ENCODE measurements at places on chromosomes 6 and 20.

GRCh38 chr6:79630380-79630882 lies 698 bp upstream of the SH3BGRL2 start:
- no peak for DNase-seq

- no peak for DNase-seq
These were observed 44.2 kb upstream of the RNF146 start for GRCh38 chr6:127222418-127222817.

- no peak for DNase-seq
These were observed 6.2 kb downstream of the SIGLEC1 start for GRCh38 chr20:3705970-3706739.

GRCh38 chr6:4210629-4211419 lies 75.4 kb upstream of the ECI2 start:
- DNase-seq: peak; percentile 63

DNA sequence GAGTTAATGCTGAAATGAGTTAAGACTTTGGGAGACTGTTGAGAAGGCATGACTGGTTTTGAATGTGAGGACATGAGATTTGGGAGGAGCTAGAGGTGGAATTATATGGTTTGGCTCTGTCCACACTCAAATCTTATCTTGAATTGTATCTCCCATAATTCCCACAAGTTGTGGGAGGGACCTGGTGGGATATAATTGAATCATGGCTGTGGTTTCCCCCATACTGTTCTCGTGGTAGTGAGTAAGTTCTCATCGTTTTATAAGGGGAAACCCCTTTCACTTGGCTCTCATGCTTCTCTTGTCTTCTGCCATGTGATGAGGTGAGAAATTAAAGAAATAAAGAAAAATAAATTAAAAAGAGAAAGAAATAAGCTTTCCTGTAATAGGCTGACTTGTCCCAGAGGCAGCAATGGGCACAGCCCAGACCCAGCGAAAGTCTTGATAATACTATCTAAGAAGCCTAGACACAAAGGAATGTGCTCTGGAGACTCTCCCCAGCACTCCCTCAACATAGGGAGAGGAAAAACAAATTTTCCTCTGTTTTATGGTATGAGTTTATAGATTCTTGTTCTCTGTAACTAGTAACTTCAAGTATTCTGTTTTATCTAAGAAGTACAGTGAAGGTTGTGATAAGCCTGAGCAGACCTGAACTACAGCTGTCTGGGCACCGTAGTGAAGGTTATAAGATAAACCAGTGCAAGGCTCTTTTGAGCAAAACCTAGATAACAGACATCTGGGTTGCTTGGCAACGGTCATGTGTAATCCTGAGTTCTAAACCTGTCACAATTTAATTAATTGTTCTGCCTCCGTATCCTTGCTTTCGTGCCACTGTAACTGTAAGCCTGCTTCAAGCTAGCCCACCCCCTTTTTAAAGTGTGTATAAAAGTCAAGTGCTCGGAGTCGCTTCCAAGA lies 88.9 kb upstream of the ECI2 start:
- no peak for DNase-seq

GRCh38 chr6:31453259-31453658 lies 44.7 kb upstream of the MICB start:
- DNase-seq: no peak

- no peak for DNase-seq
These were observed 93.4 kb downstream of the ANKS1A start for GRCh38 chr6:34982424-34982852.

DNA sequence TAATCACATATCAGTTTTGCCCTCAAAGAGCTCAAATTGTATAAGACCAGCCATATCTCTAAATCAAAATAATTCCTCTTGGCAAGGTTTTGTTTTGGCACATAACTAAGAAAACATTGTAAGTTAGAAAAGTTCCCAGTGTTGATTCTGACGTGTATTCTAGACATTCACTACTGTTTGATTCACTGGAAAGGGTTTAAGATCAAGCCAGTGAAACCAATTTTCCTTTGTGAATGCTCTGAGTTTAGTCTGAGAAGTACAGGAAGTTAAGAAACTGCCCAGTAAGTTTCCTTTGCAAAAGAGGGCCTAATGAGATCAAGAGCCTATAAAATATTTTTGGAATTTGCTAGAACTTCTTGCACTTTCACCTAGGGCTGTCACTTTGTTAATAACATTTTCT lies 143.0 kb downstream of the FNDC1 start:
- DNase-seq: no peak

- no peak for DNase-seq
These were observed 152.6 kb upstream of the SMLR1 start for GRCh38 chr6:130674604-130675003.

DNA sequence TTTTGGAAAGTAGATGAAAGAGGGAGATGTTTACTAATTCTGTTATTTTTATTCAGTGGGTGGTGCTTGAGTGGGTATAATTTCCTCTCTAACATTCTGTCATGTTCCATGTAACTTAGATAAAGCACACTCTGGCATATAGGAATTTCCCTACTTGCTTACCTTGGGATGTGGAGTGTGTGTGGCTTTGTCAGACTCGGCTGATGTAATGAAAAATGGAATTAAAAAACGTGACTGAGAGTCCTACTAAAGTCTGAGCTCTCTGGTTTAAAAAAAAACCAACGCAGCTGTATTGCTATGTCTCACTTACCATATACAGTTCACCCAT lies 98.3 kb downstream of the JARID2 start:
- DNase-seq: no peak

GRCh38 chr20:56171087-56172012 lies 77.2 kb upstream of the MC3R start:
- DNase-seq: no peak

GRCh38 chr20:62753626-62754025 lies 42.6 kb upstream of the MRGBP start:
- DNase-seq: no peak

DNA sequence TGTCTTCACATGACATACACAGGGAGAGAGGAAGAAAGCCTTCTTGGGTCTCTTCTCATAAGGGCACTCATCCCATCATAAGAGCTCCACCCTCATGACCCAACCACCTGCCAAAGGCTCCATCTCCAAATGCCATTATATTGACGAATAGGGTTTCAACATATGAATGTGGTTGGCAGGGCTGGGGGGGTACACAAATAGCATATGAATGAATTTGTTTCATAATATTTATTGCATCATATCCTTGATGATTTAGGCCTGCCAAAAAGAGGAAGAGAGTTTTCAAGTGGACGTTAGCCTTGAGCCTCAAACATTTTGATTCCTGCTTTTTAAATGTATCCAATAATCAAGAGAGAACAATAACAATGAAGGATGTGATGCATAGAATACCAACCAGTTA lies 26.2 kb upstream of the OPRM1 start:
- no peak for DNase-seq

GRCh38 chr6:151408858-151409257 lies 17.5 kb upstream of the ZBTB2 start:
- DNase-seq: no peak

GRCh38 chr20:19609642-19610223 lies 148.3 kb upstream of the RIN2 start:
- DNase-seq: no peak

GRCh38 chr20:58173930-58174707 lies 54.3 kb downstream of the ANKRD60 start:
- no peak for DNase-seq

DNA sequence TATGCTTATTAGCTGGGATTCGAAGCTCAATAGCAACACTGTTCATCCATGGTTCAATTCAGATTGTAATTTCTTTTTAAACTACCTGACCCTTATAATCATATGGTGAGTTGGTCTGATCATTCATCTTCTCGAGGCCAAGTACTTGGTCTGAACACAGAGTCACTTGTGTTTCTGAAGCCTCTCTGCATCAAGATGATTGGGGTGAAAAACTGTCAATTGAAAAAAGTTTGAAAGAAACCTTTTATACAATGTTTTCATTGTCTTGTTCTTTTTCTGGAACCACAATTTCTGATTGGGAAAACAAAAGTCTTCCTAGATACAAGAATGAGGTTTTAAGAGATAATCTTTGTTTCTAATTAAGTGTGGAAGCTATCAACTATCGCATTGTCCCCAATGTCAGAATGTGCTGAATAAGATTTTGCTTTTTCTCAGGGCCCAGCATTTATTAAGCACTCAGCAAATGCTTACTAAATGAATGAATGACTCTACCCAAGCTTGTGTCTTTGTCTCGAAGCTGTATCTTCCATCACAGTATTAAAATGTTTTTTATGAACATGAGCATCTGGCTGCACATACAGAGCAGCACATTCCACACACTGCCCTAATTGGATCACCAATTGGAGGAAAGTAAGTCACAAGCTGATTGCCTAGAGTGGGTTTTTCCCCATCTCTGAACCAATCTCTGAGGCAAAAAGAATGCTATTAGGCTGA lies 45.0 kb upstream of the MOXD1 start:
- DNase-seq: no peak

- DNase-seq: no peak
These were observed 13.6 kb upstream of the UBR2 start for GRCh38 chr6:42550277-42550676.

GRCh38 chr6:29236060-29236459 lies 65.4 kb downstream of the OR2J2 start:
- DNase-seq: no peak

DNA sequence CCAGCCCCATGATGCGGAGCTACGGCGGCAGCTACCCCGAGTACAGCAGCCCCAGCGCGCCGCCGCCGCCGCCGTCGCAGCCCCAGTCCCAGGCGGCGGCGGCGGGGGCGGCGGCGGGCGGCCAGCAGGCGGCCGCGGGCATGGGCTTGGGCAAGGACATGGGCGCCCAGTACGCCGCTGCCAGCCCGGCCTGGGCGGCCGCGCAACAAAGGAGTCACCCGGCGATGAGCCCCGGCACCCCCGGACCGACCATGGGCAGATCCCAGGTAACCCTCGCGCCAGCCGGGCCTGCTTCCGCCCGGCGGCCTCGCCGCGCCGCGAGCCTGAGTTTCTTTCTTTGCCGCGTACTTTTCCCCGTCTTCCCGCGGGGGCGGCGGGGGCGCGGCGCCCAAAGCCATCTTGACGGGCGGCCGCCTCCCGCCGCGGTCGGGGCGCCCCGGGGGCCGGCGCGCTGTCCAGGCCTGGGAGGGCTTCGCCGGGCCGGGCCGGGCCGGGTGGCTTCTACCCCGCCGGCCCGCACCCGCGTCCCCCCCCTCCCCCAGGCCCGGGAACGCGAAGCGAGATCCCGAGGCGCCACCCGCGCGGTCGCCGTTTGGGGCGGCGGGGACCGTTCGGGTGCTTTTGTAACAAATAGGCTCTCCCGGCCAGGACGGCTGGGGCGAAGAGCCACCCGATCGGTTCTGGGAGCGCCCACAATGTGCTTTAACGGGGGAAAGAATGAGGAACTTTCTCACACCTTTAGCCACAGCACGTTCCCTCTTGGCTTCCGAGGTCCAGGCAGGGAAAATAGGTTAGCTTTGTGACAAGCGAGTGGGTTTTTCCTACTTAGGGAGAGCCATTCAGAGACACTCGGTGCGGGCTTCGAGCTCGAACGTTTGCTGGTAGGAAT lies 2.3 kb downstream of the ARID1B start:
- DNase-seq: peak; percentile 68

DNA sequence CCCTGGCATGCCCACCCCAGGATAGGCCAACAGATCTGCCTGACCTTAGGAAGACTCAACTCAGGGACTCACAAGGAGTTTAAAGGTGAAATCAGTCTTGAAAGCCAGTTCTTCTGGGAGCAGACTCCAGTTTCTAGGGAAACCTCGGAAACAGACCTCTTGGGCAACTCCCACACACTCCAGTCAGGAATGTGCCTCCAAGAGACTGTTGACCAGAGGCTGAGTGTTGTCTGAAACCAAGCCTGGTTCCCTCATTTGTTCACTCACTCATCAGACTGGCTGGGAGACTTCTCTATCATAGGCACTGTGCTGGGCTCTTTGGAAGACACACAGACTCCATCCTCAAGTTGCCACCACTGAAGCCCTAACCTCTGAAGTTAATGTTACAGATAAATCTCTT lies 1.8 kb downstream of the TREM1 start:
- no peak for DNase-seq

DNA sequence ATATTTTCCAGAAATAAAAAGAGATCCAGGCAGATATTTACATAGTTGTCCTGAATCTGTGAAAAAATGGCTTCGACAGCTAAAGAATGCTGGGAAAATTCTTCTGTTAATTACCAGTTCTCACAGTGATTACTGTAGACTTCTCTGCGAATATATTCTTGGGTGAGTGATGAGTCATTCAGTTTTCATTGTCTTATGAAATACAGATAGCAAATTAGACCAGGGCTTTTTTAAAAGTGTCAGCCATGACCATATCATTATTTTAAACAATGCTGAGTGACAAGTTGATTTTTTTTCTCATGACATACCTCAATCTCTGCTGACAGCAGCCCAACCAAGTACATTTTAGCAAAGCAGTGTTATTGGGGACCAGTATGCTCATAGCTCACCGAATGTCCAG lies 32.8 kb downstream of the TSPYL4 start:
- DNase-seq: no peak

DNA sequence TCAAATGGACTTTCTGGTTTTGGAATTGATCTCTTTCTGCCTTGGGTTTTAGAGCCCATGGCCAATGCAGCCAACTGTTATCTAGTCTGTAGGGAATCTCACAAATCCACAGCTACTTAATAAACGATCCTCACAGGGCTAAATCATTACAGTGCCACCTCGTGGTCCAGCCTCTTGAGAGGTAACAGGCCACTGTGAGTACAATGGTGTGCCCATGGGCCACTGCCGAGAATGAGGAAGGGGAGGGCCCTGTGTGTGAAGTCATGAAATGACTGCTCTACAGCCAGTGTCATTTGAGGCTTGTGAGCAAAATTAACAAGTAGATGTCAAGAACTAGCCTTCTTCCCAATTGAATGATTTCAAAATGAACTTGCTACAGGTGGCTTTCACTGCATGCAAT lies 54.3 kb upstream of the GMPR start:
- no peak for DNase-seq

- DNase-seq: no peak
These were observed 164.4 kb upstream of the AFDN start for GRCh38 chr6:167662075-167662880.

DNA sequence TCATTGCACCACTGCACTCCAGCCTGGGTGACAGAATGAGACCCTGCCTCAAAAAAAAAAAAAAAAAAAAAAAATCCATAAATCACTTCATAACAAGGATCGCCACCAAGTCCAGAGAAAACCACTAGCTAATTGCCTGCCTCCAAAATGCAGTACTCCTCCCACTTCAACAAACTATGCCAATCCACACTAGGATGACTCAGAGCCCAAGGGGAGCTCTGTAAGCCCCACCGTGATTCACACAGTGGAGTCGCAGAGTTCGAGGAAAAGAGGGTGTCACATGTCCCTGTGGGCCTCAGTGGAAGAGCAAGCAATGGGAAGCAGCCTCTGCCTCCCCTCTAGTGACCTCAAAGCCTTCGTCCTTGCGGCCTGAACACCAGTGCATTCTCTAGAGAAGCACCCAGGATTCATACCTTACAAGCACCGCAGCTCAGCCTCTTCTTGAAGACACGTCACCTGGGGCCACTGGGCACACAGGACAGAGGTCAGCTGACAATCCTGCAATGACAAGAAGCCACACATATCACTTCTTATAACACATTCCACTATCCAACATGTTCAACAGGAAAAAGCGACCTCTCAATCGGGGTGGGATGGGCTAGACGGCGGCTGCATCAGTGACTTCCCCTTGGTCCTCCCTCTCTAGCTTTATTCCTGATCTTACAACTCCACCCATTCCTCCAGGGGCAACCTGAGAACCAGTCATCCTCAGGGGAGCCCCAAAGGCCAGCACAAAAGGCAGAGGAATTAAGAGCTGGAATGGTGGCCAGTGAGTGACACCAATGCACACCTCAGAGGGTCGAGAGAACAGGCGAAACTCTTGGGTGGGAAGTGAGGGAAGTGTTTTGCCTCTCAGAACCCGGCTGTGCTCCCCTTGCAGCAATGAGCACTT lies 8.9 kb downstream of the SNHG17 start:
- DNase-seq: peak; percentile 43

- DNase-seq: no peak
These were observed 117.6 kb upstream of the UST start for GRCh38 chr6:148629181-148629580.
